Stimulated activated CD8-positive, alpha-beta memory T cell treated with anti-CD3 and anti-CD28 coated beads, Interleukin-4, amount 100 ng/mL, for 1 hour (primary cell): ENCODE measurements at places on chromosomes 7 and 10.

- DNase-seq: no peak
These were observed 240.9 kb upstream of the KAT6B start for GRCh38 chr10:74585231-74586087.

GRCh38 chr7:20470726-20471125 is 140.0 kb downstream of the ITGB8 start:
- no peak for DNase-seq

- no peak for DNase-seq
These were observed 16.9 kb downstream of the GCK start for GRCh38 chr7:44172352-44172751.

DNA sequence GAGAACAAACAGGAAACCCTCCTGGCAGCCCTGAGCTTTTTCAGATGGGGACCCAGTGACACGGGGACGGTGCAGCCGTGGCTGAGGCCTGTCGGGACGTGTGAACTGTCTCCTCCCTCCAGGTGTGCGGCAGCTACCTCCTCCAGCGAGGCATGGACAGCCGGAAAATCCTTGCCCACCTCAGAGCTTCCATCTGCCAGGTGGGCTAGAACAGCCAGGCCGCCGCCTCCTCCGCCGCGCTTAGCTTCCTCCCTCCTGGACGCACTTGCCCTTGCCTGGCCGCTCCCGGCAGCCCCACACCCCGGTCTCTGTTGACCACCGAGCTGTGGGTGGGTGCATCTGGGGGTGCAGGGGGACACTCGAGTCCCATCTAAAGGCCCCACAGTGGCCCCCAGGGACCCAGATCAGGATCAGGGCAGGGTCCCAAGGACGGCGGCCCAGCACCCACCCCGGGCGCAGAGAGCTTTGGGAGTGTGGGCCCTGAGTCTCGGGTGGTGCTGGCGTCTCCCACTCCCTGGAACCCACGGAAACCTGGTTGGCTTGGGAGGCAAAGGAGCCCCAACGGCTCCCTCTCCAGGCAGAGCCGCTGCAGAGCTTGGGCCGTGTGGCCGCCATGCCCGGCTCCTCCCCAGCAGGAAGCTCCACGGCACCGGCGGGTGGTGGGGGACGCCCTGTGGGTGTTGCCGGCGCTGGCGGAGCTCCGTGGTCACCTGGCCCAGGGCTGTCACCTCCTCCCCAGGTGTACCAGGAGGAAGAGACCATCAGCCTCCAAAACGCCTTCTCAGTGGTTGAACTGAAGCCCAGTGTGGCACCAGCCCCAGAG is 32.9 kb upstream of the UTF1 start:
- DNase-seq: no peak

GRCh38 chr10:92688927-92689662 is 660 bp upstream of the HHEX start:
- DNase-seq: no peak

DNA sequence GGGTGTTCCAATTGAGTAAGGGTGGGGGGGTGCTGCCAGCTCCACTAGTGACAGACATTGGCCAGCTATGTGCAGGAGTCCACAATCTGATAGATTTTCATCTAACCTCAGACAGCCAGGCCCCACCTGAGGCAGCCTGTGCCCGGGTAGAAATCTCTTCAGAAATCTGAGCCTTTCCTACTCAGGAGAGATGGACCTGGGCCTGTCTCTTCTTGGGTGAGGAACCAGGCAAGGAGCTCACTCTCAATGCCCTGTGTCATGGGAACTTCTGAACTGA is 86.9 kb downstream of the UBE2H start:
- DNase-seq: no peak

DNA sequence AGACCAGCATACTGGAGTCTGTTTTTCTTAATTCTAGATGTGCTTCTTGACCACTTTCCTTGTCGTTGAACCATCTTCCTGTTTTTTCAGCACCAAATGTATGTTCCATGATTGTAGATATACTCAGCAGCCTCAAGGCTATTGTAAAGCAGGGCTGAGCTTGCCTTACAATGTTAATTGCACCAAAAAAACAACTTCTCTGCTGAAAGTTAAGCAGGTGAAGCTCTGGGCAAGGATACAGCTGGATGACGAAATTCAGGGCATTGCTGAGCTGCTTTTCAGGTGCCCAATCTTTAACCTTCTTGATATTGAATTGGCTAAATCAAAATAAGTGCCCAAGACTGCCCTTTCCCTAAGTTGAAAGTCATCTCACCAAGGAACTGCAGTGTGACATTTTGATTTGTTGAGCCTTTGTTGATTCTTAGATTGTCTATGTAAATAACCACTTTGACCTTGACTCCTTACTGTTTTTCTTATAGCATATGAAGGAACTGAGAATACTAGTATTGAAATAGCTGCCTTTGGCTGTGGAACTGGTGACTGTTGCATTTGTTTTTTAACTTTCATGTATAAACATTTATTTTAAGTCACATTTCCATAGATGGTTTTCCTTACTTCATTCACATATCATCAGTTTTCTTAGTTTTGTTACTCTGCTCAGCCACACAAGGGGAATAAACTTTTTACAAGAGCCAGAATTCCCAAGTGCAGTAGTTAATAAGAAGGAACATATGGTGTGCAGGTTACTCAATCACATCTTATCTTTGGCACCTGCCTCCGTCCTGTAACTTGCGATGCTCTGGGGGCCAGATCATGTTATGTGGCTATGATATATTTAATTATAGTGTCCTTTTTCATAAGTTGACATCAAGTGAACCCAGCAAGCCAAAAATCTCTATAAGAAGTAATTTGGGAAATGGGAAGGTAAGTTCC is 3.1 kb downstream of the AHCYL2 start:
- DNase-seq: no peak

DNA sequence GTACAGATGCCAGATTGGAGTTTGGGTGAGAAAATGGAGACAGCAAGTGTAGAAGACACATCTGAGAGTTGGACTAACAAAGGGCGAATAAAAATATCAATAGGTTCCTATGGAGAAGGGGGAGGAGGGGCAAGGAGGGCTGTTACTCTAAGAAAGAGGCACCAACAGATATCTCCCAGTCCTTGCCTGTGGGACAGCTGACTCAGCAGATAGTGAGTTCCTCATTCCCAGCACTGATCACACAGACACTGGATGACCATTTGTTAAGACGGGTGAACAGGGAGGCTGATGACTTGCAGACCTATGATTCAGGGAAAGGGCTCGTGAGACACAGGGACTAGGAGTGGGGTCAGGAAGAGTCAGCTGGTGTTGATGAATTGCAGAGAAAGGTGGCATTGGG is 5.7 kb upstream of the PRR15 start:
- no peak for DNase-seq

GRCh38 chr7:135232720-135233119 is 918 bp upstream of the STRA8 start:
- DNase-seq: no peak

GRCh38 chr7:151484971-151485707 is 34.6 kb downstream of the RHEB start:
- DNase-seq: no peak

DNA sequence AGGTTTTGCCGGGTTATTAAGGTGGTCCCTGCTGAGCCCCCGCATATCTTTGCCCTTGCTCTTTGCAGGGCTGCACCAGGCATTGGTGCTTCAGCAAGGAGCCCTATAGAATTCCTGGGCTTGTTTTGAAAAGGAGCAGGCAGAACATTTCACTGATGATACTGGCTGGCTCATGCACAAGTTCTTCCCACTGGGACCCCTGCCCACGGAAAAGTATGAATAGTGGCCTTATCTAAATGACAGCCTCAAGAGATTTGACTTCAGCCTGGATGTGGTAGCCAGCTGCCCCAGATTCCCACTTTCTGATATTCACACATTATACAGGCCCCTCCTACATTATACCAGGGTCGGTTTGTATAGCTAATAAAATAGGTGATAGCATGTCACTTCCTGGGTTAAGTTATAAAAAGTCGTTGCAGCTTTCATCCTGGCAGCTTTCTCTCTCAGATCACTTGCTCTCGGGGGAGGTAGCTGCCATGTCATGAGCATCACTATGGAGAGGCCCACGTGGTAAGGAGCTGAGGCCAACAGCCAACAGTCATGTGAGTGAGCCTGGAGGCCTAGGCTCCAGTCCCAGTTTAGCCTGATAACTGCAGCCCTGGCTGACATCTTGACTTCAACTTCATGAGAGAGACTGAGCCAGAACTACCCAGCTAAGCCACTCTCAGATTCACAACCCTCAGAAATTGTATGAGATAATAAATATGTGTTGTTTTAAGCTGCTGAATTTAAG is 16.8 kb upstream of the CRTAC1 start:
- DNase-seq: no peak

- DNase-seq: no peak
These were observed 1.5 kb upstream of the H2AZ2 start for GRCh38 chr7:44849259-44849884.

GRCh38 chr7:36404639-36405408 is 15.2 kb downstream of the ANLN start:
- no peak for DNase-seq

DNA sequence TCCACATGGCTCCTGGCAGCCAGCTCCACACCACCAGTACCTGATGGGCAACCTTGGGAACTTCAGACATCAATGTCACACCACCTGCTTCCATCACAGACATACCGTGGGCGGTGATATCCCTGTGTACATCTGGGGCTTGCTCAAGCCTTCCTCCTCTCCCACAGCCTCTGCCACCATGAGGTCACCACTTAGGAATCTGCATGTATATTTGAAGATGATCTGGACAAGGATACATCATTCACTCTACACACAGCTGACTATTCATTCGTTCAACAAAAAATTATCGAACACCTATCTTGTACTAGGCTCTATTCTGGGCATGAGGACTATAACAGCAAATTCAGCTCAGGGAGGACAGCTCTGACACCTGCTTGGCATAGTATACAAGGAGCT is 6.8 kb downstream of the DLG5 start:
- DNase-seq: no peak

- no peak for DNase-seq
These were observed 21.8 kb downstream of the MAP3K8 start for GRCh38 chr10:30455816-30456215.

GRCh38 chr10:56881218-56881617 is 520.2 kb upstream of the ZWINT start:
- no peak for DNase-seq

DNA sequence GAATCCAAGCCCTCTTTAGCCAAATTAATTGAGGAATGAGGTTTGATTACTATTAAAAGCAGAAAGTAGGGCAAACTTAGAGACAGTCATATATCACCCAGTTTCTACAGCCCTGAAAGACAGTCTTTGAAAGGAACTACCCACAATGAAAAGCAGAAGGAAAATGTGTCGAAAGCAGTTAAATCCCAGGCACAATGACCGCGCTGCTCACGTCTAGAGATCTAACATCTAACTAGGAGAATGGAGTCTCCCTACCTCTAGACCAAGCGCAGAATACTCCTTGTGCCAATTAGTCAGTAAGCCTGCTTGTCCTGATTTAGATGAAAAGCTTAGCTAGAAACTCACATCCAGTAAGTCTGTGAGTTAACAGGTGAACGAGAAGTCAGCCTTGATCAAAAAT is 350.0 kb downstream of the FGFR2 start:
- no peak for DNase-seq

GRCh38 chr10:126012485-126012884 is 116.1 kb downstream of the FANK1 start:
- no peak for DNase-seq

GRCh38 chr10:71075759-71076472 is 136.5 kb upstream of the UNC5B start:
- DNase-seq: no peak

DNA sequence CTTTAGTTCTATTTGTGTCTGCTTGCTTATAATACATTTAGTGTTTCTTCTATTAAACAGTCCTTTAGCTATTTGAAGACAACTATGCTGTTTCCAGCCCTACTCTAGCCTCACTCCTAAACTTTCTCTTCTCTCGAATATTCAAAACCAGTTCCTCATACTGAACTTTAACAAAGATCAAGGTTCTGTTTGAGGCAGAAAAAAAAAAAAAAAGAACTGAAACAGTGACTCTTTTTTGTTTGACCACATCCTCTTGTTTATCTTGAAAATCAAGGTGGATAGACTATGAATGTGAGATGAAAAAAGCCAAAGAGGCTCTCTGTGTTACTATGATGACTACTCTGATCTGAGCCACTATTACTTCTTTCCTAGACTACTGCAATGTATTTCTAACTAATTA is 154.3 kb downstream of the ZNF365 start:
- no peak for DNase-seq

- DNase-seq: no peak
These were observed 38.3 kb downstream of the C1QL3 start for GRCh38 chr10:16483241-16483917.

- DNase-seq: no peak
These were observed 96.4 kb downstream of the KCNMA1 start for GRCh38 chr10:77541247-77541646.

DNA sequence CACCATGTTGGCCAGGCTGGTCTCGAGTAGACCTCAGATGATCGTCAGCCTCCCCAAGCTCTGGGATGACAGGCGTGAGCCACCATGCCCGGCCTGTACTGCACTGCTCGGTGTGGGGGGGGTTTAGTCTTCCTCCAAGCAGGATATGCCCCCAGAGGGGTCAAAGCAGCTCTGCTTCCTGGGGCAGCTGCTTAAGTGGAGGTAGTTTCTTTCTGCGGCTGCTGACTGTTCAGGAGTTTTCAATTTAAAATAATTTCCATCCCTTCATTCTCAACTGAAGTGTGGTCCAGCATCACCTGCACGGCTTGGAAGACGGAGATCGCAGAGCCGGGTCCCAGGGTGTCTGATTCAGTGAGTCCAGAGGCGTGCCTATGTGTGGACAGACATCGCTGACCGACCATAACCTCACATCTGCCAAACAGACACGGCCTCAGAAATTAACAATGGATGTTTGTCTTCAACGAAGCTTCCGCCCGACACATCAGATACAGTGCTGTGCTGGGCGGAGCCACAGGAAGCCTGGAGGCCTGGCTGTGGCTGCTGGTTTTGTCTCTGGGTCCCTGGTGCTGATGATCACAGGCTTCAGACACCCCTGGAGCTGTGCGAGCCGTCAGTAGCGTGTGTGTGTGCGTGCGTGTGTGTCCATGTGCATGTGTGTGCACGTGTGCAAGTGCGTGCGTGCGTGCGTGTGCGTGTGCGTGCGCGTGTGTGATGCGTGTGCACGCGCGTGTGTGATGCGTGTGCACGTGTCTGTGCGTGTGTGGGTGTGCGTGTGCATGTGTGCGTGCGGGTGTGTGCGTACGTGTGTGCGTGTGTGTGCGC is 226.5 kb upstream of the PITRM1 start:
- no peak for DNase-seq

GRCh38 chr7:158742065-158742821 is 37.6 kb upstream of the NCAPG2 start:
- no peak for DNase-seq

DNA sequence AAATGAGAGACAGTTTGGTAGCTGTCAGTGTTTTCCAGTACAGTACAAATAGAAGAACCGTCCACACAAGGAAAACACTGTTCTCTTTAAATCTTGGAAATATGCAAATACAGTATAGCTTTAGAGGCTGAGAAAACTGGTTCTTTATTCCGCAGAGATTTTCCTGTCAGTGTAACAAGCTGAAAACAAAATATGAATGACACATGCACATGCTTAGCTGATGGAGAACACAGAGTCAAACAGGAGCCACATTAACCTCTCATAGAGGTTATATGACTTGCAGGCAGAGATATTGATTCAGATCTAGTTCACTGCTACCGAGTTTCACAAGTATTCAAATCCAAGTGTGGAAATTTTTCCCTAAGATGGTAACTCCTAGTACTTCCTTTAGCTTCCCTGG is 135.2 kb upstream of the C1QL3 start:
- no peak for DNase-seq
